ENCODE measurements at places on chromosomes 4 and X.

DNA sequence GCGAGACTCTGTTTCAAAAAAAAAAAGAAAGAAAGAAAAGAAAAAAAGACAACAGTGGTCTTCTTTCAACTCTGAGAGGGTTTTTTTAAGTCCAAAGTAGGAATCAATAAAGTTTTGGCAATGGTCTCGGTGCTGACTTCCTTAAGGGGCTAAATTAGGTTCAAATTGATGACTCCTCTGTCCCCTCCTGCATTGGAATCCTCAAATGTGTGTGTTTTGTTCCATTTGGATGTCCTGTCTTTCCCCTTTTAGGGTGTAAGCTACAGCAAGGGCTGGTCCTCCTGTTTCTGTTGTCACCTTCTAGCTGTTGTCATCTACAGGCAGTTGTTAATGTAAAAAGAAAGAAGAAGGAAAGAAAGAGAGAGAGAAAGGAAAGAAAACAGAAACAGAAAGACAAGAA lies 84.3 kb upstream of the PLAC1 start:
- DNase-seq = no peak

- no peak for DNase-seq
Measured at GRCh38 chr4:138935-139334, 14.6 kb downstream of the ZNF718 start.

DNA sequence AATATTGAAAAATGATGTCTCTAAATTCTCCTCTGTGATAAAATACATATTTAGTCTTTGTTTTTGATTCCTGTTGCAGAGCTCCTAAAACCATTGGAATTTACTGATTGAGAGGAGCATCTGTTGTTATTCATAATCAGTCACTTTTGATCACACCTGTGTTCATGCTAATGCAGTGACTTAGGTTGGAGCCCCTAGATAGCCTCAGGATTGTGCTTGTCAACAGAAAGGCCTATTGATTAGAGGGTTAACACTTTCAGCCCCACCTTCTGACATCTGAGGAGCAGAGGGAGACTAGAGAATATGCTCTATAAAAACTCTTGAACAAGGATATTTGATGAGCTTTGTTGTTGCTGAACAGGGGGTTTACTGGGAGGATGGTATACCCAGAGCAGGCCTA lies 409.5 kb upstream of the ADGRL3 start:
- no peak for DNase-seq

GRCh38 chrX:56498756-56499155 lies 64.7 kb upstream of the UBQLN2 start:
- no peak for DNase-seq

DNA sequence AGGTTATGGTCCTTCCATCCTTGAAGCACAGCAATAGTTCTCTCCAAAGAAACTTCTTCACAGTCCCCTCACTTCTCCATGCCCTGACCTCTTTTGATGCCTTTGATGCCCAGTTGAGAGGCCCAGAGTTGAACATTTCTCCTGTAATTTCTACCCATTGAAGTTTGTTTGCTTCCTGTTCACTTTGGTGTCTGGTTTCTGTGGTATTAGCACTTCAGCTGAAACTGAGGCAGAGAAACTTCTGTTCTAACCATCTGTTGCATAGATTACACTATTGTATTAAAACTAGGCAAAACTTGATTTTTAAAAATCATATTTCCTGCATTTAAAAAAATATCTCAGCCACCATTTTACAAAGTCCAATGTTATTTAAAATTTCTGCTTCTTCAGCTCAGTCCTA lies 89.8 kb upstream of the ADGRG2 start:
- DNase-seq = no peak

- DNase-seq = no peak
Measured at GRCh38 chrX:116480059-116480458, 17.3 kb upstream of the CT83 start.

- DNase-seq = no peak
Measured at GRCh38 chr4:152070854-152071253, 310.0 kb upstream of the GATB start.

DNA sequence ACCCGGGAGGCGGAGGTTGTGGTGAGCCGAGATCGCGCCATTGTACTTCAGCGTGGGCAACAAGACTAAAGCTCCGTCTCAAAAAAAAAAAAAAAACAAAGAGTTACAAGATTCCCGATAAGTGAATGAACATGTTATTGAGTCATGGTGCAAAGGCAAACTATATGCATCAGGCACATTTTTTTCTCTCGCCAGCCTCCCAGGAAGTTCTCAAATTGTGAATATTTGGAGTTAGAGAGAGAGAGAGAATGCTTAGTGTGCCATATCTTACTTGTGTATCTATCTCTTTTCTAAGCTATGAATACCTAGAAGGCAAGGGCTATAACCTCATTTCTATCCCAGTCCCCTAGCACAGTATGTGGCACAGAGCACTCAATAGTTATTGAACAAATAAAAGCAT lies 400.8 kb downstream of the RPA4 start:
- no peak for DNase-seq

- no peak for DNase-seq
Measured at GRCh38 chrX:16137416-16138107, 14.2 kb downstream of the GRPR start.

GRCh38 chr4:89298788-89299152 lies 8.8 kb downstream of the GPRIN3 start:
- DNase-seq = no peak

DNA sequence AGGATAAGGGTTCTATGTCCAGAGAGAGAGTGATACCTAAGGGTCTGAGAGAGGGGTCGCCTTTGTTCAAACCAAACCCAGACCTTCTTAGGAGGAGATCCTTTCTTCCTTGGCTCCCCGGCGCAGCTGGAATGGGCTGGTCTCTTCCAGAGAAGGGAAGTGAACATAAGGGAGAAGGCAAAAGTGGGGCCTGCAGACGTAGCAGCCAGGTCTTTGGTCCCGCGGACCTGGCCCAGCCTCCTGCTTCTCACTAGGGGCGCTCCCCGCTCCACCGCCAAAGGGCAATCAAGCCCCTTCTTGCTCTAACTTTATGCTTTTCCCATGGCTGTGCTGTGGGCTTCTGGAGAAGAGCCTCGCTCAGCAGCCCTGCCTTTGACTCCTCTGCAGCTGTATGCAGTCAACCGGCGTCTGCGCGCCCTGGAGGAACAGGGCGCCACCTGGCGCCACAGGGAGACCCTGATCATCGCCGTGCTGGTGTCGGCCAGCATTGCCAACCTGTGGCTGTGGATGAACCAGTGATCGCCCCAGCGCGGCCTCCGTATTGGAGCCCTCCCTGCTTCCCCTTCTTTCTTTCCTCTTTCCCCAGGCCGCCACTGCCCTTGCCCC lies 6.5 kb downstream of the FATE1 start:
- no peak for DNase-seq

- DNase-seq = no peak
Measured at GRCh38 chr4:154590329-154591006, at the start of gene FGA. FGA (minus strand) TSS chr4:154590742; CDS start chr4:154590687, 55 bp downstream.

GRCh38 chrX:97132664-97133415 lies 249.1 kb downstream of the RPA4 start:
- no peak for DNase-seq

- DNase-seq = no peak
Measured at GRCh38 chr4:146577111-146577510, 55.4 kb upstream of the SLC10A7 start.

GRCh38 chrX:21606002-21606401 lies 52.1 kb downstream of the KLHL34 start:
- DNase-seq = no peak

DNA sequence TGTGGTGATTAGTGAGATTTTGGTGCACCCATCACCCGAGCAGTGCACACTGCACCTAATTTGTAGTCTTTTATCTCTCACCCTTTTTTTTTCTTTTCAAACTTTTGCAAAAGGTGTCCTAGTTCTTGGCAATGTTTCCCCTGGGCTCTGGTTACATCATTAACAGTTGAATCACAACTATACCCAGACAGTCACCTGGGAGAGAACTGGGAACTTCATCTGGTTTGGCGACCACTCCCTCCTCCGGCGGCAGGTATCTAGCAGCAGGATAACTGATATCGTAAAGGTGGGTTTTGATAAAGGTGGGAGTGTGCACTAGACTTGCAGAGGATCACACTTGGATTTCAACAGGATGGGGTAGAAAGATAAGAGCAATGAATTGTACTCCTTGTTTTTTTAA lies 140.5 kb downstream of the CHIC2 start:
- no peak for DNase-seq

DNA sequence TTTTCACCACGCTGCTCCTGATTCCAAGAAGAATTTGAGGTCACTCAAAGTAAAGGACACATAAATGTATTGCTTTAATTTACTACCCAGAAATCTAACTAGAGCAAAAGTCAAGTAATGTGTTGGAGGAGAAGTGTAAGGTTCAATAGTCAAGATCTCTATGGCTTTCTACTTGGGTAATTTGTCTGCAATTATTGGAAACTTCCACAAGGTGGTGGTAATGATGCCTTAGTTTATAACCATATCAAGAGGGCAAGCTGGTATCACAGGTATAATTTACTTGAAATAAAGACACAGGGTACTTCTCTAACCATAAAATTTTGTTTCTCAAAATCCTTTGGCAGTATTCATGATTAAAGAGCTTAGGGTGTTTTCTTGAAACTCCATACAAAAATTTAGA lies 10.2 kb upstream of the GRIA3 start:
- DNase-seq = no peak

- no peak for DNase-seq
Measured at GRCh38 chrX:133989490-133989889, 4.1 kb upstream of the GPC3 start.

DNA sequence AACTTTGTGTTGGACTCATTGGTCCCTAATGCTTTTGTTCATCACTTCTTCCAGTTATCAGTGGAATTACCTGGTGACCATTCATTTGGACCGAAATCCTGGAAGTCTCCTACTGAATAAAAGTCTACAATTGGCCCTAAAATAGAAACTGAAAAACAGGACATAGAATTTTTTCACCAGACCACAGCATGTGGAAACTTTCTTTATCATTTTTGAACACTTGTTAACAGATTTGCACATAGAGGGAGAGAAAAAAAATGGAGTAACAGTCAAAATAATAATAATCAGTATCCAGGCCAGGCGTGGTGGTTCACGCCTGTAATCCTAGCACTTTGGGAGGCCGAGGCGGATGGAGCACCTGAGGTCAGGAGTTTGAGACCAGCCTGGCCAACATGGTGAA lies 7.1 kb downstream of the EPGN start:
- DNase-seq = no peak

GRCh38 chr4:77731656-77732055 lies 87.5 kb downstream of the CNOT6L start:
- DNase-seq = no peak

- DNase-seq = no peak
Measured at GRCh38 chr4:74638001-74638400, 156.3 kb downstream of the BTC start.

DNA sequence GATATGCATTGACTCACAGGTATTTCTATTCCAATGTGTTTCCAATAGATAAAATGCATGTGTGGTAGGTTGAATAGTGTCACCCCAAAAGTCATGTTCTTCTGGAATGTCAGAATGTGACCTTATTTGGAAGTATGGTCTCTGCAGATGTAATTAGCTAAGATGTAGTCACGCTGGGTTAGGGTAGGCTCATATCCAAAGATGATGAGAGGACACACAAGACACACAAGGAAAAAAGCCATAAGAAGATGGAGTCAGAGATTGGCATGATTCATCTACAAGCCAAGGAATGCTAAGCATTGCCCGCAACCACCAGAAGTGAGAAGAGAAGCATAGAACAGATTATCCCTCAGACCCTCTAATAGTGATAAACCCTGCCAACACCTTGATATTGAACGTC lies 17.5 kb downstream of the ZNF330 start:
- no peak for DNase-seq

DNA sequence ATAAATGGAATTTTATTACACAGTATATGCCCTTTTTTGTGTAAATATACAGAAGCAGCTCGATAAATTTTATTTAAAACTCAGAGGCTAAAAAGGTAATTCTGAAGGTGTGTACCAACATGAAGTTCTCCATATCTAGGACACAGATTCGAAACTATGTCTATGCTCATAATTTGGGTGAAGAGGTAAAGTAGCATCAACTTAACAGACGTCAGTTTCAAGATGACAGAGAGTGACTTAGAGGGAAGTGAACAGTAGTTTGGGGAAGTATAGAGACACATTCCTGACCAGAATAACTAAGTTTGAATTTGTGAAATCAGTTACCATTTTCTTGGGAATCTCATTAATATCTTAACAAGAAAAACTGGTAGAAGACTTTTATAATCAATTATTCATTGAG lies 2493.3 kb downstream of the ARAP2 start:
- no peak for DNase-seq

DNA sequence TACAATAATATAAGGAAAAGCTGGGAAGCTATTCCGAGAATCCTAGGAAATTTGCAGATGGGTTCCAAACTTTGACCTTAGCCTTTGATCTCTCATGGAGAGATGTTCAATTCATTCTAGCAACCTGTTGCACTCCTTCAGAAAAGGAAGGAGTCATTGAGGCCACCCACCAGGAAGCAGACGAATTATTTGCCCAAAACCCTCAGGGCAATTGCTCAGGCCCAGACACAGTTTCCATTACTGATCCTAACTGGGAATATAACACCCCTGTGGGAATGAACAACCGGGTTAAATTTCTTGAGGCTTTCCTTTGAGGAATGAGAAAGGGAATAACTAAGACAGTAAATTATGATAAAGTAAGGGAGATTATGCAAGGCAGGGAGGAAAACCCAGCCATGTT lies 13.5 kb upstream of the ZNF280C start:
- DNase-seq = no peak

DNA sequence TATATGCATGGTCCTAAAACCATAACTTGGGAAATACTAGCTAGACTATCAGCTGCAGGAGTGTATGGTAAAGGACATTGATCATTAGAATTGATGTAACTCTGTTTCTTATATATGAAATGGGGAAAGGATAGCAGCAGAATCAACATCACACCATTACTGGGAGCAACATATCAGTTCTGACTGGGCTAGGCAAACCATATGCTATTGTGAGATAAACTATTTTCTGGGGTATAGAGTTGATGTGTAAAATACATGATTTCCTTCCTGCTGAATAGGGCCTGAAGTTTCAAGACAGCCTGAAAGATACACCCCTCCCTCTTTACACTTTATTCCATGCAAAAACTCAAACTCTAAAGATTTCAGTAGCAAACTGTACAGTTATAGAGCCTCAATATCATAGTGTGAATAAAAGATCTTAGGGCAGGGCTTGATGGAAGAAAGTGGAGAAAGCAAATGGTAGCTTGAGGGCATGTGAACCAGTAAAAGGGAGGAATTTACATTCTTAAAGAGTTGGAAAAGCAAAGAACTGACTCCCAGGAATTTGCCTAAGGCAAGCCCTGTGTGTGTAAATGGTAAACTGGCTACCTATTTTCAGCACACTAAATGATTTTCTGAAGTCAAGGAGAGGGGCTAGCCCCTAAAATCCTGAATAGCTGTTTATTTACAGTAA lies 404.1 kb downstream of the MAPK10 start:
- no peak for DNase-seq

GRCh38 chr4:88005076-88005475 lies 2.4 kb upstream of the PKD2 start:
- no peak for DNase-seq
